ENCODE measurements at places on chromosomes 16 and 17.
A peak's percentile ranks its signal among the peaks of the same experiment; 100 is the strongest.

GRCh38 chr16:76157629-76158028 lies 119.6 kb upstream of the CNTNAP4 start:
- DNase-seq: no peak

- DNase-seq: no peak
Measured at GRCh38 chr17:52170963-52171572, 12.6 kb upstream of the CA10 start.

DNA sequence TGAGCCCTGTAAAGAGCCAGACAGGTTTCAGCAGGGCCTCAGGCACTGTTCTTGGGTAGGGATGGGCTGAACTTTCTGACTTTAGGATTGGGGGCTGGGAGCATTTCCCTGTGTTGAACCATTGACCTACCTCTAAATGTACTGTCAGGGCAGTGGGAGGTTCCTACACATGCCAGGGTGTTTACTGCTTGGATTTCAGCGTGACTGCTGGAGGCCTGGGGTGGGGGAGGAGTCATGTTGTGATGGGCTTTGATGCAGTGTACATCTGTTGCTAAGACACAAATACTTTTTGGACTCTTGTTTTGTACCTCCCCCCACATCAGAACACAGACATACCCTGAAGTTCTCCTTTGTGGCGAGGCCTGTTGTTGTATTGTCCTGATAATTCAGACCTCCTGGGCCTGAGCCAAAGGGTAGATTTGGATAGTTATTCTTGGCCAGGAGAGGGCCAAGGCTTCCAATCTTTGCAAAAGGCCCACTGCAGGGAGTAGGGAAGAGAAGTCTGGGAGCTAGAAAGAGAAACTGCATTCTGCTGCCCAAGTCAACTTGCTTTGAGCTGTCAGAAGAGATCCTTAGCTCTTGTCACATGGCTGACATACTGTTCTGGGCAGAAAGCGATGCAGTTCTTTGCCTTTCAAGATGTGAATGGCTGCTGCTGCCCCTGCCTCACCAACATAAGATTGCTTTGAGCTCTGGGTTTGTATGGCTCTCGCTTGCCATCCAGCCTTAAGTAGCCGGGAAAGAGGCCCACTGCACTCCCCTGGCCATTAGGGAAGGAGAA lies 3.7 kb downstream of the NFE2L1 start:
- DNase-seq: peak; percentile 77

DNA sequence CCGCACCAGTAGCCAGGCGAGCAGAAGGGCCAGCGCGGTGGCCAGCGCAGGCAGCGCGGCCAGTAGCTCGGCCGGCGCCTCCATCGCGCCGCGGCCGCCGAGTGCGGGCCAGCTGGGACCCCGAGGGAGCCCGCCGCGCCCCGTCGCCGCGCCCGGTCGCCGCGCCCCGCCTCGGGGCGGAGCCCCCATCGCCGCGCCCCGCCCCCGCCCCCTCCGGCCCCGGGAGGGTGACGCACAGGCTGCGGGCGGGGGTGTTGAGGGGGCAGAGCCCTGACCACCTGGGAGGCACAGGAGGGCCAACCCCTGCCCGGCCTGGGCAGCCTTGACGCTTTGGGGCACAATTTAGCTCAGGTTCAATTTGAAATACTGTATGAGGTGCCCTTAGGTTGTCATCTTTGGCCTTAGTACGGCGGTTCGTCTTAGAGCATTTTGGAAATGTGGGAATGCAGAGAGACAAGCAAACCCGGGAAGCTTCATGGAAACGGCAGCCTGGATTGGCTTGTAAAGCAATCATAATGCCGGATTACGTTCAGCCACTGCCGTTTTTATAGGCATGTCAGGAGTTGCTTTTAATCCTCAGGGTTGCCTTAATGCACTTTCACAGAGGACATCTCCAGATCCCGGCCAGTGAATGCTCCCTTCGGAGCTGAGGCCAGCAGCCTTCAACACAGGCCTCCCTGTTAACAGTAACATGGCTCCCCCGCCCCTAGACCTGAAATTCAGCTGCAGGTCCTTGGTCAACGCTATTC lies at the start of gene MXRA7:
Gene MXRA7, minus strand, starts transcription at position 103 of the 749 bp plus-strand sequence. Its CDS starts 19 bp downstream, at position 84.
- no peak for DNase-seq

DNA sequence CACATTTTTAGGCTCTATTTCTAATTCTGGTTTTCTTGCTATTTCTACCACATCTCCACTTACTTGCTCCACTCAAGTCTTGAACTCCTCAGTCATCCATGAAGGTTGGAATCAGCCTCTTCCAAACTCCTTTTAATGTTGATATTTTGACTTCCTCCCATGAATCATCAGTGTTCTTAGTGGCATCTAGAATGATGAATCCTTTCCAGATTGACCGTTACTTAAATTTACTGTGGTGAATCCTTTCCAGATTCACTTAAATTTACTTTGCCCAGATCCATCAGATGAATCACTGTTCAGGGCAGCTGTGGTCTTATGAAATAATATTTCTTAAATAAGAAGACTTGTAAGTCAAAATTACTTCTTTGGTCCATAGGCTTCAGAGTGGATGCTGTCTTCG lies 32.4 kb downstream of the CLTC start:
- no peak for DNase-seq

- no peak for DNase-seq
Measured at GRCh38 chr17:61689610-61690180, 98.7 kb upstream of the NACA2 start.

GRCh38 chr17:36972186-36972700 lies 23.5 kb downstream of the AATF start:
- DNase-seq: no peak

GRCh38 chr17:19646788-19647696 lies 1.5 kb upstream of the ALDH3A2 start:
- DNase-seq: no peak

DNA sequence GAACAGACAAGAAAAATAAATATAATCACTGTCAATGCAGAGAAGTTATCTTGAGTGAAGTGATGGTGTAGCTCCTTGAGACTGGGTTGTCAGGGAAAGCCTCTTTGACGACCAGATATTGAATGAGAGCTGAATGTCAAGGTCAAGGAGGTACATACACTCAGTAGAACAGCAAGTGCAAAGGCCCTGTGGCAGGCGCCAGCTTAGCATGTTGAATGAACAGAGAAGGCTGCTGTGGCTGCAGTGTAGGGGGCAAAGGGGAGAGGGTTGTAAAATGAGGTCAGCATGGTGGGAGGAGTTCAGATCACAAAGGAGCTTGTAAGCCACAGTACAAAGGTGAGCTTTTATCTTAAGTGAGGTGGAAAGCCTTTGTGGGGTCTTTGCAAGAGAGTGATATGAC lies 111.5 kb downstream of the ZFHX3 start:
- DNase-seq: no peak

DNA sequence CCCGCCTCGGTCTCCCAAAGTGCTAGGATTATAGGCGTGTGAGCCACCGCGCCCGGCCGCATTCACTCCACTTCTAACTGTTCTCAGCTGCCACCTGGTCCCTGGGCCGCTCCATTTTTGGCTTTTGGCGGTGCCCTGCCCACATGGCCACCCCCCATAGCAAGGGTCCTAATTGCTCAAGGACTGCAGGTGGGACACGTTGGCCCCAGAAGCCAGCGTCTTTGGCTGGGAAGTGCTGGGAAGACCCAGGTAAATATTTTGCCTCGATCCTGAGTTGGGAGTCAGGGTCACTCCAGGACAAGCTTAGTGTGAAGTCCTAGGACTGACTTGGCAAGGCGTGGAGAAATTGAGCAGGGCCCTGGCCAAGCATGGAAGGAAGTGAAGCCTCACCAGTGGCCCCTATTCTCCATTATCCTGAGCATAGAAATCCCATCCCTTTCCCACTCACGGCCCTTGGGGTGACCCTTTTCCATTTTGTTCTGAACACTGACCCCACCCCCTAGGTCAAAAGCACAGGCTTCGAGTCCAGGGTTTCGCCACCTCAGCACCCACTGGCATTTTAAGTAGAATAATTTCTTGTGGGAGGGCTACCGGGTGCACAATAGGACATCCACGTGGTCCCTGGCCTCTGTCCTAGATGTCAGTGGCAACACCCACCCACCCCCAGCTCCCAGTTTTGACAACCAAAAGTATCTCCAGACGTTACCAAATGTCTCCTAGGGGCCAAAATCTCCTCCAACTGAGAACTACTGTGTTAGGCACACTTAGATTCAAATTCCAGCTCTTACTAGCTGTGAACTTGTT lies 5.9 kb upstream of the WDR81 start:
- DNase-seq: no peak

- DNase-seq: no peak
Measured at GRCh38 chr17:78607038-78607437, 29.8 kb upstream of the DNAH17 start.

GRCh38 chr16:20866801-20867200 lies 33.4 kb downstream of the DCUN1D3 start:
- no peak for DNase-seq

GRCh38 chr16:29876217-29876593 lies 13.2 kb upstream of the CDIPT start:
- DNase-seq: no peak

- DNase-seq: no peak
Measured at GRCh38 chr17:41589301-41589700, 2.6 kb upstream of the KRT14 start.

DNA sequence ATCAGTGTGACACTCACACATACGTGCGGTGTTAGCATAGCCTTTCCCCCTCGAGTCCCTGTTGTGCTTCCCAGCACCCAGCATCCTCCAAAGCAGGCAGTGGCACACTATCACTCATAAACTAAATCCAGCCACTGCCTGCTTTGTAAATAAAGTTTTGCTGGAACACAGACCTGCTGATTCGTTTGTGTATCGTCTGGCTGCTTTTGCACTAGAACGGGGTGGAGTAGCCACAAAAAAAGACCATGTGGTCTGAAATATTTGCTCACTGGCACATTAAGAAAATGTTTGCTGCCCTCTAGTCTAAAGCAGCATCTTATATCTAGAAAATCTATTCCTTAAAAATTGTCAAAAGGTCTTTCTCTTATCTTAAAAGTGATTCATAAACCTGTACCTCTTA lies 341.2 kb upstream of the ZFHX3 start:
- no peak for DNase-seq

DNA sequence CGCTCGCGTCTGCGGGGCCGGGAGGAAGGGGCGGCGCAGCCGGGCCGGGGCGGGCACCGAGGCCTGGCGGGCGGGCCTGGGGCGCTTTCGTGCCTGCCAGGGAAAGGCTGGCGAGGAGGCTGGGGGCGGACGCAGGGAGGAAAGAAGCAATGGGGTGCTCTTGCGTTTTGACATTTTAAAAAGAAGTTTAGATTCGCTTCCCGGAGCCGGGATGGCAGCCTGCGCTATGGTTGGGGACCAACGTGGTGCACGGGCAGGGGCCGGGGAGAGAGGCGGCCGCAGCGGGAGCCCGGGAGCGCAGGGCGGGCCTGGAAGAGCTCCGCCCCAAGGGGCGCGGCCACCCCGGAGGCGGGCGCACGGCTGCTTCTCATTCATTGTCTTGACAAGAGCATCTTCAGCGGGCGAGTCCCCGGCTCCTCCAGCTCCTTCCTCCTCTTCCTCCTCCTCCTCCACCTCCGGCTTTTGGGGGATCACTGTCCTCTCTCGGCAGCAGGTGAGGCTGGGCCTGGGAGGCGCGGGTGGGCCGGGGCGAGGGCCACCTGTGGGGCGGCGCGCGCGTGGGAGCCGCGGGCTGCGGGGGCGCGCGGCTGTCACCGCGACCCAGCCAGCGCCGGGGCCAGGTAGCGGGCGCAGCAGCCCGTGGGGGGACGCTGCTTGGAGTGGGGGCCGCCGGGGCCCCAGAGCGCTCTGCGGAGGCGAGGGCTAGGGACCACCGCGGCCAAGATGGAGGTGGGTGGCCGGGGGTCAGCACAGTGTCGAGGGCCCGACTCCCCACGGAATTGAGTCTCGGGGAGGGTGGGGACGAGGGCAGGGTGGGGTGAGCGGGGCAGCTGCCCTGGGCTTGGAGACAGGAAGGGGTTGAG lies at the start of gene CORO1A:
Gene CORO1A, plus strand, starts transcription at position 370 of the 863 bp plus-strand sequence. CDS start 1,608 bp downstream, outside the sequence.
- peak; percentile 10 for DNase-seq

DNA sequence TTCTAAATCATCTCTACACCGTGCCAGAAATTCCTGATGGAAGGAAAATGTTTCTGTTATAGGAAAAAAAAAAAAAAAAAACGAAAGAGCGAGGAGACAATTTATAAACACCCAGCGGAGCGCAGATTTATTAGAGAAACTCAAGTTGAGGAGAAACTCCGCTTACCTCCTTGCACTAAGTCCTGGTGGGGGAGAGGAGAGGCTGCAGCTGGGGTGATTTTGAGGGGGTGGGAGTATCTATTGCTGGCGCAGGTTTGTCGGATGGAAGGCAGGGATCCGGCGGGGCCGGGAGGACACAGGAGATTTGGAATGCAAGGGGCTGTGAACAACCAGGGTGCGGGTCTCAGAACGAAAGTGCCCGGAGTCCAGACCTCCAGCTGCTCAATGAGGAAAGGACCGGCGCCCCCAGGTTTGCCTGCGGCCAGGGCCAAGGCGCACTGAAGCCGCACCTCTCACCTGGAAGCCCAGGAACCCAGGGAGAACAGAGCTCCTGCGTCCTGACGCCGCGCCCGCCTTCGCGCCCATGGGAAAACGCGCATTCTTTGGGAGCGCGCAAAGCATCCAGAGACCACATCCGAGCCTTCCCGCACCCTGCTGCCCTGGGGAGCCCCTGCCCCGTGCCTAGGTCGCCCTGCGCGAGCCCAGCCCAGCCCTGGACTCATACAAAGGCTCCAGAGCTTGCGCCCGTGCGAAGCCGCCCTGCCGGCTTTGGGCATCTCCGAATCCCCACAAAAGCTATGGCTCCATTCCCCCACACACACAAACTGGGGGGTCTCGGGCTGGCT lies 2.6 kb upstream of the HOXB8 start:
- DNase-seq: no peak

DNA sequence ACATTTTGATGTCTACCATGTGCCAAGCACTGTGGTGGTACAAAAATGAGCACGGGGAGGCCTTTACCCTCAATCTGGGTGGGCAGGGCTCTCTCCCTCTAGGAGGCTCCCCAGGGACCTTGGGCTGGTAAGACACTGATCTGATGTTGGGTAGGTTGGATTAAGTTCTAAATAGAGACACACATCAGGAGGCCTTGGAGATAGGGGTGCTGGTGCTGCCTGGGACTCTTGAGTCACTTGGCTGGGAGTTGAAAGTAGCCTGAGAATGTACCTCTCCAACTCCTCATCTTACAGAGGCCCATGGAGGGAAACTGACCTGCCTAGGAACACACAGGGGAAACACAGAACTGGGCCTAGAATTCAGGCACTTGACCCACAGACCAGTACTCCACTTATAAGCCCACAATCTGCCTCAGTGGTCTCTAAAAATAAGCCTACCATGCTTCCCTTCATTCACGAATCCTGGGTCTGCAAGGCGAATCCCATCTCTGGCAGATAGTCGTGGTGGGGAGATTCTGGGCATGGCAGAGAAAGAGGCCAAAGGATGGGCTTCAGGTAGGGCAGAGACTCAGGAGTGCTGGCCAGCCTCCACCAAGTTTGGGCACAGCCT lies 1.8 kb upstream of the NEUROD2 start:
- DNase-seq: no peak

DNA sequence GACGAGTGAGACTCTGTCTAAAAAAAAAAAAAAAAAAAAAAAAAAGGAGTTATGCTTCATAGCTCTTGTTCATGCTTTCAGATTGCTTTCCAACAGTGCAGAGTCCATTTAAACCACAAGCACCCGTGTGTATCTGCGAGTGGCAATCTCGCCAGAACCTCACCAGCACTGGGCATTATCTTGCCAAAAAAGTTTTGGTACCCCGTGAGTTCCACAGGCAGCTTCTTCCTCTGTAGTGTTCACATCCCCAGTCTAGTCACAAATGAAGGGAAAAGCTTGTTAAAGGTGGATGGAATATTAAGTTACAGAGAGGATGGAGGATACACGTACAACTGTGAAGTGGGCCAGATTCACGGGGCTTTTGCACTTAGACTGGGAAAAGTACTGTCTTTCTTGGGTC lies 33.5 kb downstream of the WSB1 start:
- no peak for DNase-seq
